ENCODE measurements at places on chromosomes 16 and 17. TPM values are rescaled to one million over a fixed set of nuclear protein-coding genes. Genes with fewer than 3 reads are reported as not detected.

- no peak for DNase-seq
Measured at GRCh38 chr16:1639282-1639681, 27.1 kb downstream of the CRAMP1 start.

- peak; percentile 79 for DNase-seq
Measured at GRCh38 chr17:30336369-30337171, 2.7 kb upstream of the TMIGD1 start.

KRT24 gene
- total RNA-seq = 1.1 TPM

IKZF3 gene
- 2.0 TPM for total RNA-seq

DNA sequence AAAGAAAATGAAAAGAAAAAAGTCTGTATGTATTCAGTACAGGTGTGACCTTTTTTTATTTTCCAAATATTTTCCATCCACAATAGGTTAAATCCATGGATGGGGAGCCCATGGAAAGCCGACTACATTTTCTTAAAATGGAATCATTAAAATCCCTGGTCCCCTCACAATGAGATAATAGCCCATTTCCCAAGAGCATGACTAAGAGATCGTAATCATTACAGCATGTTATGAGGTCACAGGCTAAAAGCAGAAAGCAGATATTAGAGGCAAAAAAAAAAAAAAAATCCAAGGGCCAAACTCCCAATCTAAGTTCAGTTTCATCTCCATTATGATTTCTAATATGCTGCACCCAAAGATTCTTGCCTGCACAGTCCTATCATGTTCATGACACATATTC, 44.7 kb downstream of the CYTH1 start:
- no peak for DNase-seq

DNA sequence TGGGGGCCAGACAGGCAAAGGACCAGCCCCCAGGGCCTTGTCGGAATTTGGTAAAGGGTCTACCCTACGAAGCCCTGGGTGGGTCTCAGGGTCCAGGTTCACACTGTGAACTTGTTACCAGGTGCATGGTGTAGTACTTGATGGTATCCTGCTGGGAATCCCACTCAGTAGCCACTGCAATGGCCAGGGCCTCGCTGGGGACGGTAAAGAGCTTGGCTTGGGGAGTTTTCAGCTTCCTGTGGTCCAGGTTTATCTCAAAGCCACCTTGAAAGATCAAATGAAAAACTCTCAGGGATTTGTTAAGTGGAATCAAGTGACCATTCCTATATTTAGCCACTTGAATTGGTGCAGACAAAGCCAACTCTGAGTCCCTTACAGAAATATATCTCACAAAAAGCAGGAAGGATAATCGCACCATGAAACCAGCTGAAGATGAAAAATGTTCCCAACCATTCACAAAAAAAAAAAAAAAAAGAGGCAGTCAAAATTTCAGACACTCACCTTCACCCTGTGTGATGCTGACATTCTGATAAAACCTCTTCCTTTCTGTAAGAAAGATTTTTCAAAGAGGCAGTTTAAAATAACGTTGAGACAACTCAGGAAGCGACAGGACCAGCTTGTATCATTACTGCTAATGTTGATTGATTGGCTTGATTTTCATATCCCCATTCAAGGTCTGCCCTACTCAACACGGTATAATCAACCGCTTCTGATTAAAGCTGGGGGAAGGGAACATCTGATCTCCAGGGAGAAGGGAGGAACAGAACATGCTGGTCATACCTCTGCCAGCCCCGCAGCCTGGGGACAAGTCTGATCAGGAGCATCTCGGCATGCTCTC, 10.6 kb downstream of the ATPAF2 start:
- DNase-seq = no peak

SLC2A4 gene
- total RNA-seq = 1.9 TPM

GRCh38 chr16:75248142-75248535, 3.3 kb downstream of the BCAR1 start:
- DNase-seq = no peak

OR4D1 gene
- total RNA-seq = not detected

SDR42E2 gene
- total RNA-seq = not detected

GRCh38 chr17:63542942-63543821, 7.1 kb upstream of the DCAF7 start:
- peak; percentile 43 for DNase-seq

GRCh38 chr16:49639739-49640431, 216.0 kb downstream of the ZNF423 start:
- DNase-seq = peak; percentile 28

PPM1E gene
- total RNA-seq = 0.32 TPM

DNA sequence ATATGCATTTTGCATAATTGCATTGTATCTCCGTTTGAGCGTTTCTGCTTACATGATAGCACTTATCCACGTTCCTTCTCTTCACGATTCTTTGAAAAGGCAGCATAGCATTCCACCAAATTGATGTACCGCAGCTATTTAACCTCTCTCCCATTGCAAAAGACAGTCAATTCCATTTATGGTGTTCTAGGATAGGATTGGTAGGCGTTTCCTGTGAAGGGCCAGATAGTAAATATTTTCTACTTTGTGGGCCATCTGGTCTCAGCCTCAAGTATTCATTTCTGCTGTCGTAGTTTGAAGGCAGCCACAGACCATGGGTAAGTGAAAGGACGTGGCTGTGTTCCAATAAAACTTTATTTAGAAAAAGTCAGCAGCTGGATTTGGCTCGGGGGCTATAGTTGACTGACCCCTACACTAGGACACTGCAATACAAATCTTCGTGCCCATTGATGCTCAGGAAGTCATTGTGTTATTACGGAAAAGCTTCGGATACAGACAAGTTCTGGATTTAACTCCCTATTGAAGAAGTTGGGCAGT, 10.1 kb downstream of the SNX29 start:
- DNase-seq = no peak

MT4 gene
- not detected for total RNA-seq

- no peak for DNase-seq
Measured at GRCh38 chr16:74652249-74652648, 14.4 kb downstream of the RFWD3 start.

DNA sequence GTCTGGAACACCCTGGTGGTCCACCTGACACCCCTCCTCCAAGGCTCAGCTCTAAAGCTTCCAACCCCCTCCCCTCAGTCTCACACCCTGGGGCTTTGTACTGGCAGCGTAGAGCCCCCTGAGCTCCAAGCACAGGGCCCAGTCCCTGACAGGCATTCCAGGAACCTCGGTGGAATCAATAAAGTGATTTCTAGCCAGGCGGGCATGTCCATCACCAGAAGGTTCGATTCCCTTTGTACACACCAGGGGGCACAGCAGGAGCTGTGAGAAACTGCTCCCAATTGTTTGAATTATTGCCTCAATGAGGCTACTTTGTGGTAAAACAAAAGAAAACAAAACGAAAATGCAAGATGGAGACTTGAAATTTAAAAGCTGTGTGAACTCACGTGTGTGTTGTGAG, 51.8 kb downstream of the SMPD3 start:
- DNase-seq = peak; percentile 70

SEPTIN12 gene
- total RNA-seq = not detected

- no peak for DNase-seq
Measured at GRCh38 chr16:70677499-70678120, 8.2 kb downstream of the MTSS2 start.

MAPT gene
- total RNA-seq = 0.37 TPM

DNA sequence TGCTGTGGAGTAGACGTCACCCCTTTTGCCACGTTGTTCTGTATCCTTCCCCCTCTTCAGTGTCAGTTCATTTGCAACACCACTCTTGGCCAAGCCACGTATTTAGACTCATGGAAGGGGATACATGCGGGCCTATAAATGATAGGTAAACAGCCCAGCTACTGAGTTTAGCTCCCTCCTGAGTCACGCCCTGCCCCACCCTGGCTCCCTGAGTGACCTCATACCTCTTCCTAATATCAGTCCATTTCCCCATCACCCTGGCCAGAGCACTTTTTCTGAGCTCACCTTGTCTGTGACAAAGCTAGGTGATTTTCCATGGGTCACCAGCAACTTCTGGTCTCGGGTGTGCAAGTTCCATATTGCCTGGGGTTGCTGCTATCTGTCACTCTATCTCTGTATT, 147.2 kb upstream of the MAF start:
- DNase-seq = no peak

DNA sequence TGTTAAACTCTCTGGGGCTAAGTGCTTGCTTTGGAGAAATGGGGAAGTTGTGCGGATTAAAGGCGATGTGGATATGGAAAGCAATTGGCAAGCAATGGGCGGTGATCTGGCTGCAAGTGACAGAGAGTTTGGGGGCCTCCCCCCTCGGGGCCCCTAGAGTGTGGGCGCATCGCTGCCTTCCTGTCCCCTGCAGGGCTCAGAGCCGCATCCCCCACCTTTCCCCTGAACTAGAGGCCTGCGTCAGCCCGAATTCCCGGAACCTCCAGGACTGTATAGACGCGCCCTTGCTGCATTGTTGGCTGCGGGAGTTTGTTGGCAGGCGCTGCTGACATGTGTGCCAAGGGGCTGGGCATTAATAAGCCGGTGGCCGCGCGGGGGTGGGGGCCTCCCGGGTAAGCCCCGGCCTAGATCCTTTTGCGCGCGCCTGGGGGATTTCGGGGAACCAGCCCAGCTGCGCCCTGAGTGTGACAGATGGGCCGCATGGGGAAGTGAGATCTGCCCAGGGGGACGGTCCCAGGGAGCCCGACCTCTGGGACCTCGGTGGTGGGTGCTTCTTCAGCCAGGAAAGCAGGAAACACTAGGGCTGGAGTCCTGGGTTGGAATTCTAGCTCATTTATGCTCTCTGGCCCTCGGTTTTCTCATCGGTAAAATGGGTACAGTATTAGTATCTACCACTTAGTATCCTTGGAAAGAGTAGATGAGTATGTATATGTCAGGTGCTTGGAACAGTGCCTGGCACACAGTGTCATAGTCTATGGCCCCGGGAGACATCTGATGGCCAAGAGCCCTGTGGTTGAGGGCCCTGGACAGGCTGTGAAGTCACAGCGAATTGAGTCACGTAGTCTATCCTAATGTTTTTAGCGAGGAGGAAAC, 1.0 kb downstream of the EEF2K start:
- peak; percentile 82 for DNase-seq

DNA sequence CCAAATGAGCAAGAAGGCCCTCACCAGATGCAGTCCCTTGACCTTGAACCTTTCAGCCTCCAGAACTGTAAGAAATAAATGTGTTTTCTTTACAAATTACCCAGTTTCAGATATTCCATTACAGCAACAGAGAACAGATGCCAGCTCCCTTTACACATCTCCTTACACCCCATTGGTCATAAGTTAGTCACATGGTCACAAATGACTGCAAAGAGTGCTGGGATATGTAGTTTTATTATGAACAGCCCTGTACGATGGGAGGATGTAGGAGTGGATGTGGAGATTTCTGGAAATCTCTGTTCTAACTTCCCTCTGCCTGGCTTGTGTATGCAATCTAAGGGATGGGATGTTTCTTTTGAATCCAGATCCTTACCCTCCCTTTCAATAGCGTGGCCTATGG, 13.3 kb upstream of the RPL38 start:
- no peak for DNase-seq

DNA sequence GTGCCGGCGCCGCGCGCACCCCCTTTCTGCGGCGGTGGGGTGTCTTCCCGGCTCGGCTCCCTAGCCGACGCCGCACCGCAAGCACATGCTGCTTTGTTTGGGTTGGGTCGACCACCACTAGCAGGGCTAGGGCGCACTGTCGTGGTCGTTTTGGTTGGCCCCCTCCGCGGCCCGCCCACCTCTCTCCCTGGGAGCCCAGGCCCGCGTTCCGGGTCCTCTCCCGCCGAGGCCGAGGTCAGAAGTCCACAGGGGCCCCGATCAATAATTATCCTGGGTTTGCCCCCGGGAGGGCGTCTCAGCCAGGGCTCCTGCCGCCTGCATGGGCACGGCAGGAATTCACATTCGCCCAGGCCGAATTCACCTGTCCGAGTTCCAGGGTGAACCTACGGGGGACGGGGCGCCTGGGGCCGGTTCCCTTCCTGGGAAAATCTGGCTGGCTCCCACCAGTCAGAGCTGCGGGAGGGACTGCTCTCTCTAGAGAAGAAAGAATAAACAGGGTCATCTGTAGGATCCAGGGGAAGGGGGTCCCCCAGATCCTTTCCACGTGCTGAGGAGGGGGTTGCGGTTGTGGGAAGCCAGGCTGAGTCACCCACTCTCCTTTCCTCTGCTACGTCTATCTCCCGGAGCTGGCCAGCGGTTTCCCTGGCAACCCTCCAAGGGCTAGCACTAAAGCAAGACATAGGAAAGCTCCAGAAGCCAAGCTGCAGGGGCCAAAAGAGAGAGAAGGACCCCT, 584 bp upstream of the STAT5B start:
- peak; percentile 76 for DNase-seq

DNA sequence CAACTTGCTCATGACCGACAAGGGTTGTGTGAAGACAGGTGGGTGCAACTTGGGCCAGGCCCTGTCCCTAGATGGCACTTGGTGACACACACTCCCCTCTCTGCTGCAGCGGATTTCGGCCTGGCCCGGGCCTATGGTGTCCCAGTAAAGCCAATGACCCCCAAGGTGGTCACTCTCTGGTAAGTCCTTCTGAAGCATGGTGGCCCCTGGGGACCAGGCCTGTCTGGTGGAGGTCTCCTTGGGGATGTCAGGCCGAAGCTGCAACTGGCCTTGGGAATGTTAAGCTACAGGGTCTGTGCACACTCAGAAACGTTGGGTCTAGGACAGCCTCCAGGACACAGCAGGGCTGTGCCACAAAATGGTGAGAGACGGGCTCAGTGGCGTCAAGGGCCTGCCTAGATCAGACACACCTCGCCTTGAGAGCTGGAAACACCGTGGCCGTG, 6.8 kb downstream of the CDK10 start:
- no peak for DNase-seq

DNA sequence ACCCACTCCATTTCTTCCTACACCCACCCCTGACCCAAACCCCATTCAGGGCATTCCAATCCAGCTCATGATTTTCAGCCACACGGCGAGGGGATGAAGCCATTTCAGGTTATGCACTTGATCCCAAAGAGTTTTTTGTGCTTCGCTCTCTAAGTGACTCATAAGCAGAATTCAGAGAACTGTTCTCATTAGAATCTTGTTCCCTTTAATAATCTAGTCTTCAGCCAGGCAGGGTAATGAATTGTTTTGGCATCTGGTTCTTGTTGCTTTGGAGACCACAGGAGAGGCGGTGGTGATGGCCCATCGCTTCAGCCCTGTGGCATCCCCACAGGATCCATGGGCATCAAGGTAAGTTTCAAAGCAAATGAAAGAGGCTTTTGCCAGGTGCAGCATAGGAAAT, 4.8 kb upstream of the KRT31 start:
- DNase-seq = no peak

GRCh38 chr17:40472733-40473452, 28.5 kb downstream of the TNS4 start:
- DNase-seq = no peak

DNA sequence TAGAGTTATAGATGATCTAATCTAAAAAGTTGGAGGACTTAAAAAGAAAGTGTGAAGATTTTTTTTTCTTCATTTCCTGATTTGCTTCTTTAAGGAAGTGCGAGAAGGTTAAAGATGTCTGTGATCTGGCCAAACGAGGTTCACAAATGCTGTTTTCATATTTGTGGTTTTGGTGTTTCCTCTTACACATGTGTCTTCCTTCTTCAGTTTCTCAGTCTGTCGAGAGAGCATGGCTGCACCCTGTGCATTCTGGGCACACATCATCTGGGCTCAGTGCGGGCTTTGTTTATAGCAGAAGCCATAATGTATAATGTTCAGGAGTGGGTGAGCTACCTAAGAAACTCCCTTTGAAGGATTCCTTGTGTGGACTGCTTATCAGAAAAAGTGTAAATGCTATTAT, 260.4 kb upstream of the TBX2 start:
- DNase-seq = peak; percentile 34

GRCh38 chr16:13453938-13454553, 465.9 kb upstream of the ERCC4 start:
- DNase-seq = peak; percentile 20

NTN1 gene
- total RNA-seq = 5.5 TPM

GRCh38 chr17:17403899-17404576, 72.8 kb upstream of the MED9 start:
- DNase-seq = no peak

DRC7 gene
- not detected for total RNA-seq

Measured in colonic mucosa (tissue), 4 donors.